8988T (cell line): ENCODE measurements at places on chromosomes 3 and 15.

DNA sequence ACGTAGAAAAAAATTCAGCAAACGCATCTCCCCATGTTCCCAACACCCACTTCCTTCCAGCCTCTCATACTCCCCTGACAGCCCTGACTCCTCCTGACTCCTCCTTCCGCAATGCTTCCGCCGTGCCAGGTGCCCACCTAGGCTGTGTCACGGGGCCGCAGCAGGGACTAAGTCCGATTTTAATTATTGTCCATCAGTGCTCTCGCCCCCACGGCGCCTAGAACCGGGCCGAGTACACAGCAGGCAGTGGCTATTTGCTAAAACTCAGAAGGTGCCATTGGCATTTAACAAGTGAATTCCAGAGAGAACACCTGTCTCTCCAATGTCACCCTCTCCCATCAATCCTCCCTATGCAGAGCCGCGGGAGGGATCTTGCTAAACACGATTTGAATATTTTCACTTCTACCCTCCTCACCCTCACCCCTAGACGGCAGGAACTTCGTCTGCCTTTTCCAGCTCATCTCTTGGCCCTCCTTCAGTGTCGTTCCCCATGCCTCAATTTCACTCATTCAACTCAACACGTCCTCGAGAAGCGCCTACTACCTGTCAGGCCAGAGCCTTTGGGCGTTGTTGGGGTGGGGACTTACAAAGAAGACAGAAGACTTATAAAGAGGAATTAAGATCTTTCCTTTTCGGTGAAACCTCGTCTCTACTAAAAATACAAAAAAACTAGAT, 11.5 kb upstream of the SHF start:
- no peak for DNase-seq

DNA sequence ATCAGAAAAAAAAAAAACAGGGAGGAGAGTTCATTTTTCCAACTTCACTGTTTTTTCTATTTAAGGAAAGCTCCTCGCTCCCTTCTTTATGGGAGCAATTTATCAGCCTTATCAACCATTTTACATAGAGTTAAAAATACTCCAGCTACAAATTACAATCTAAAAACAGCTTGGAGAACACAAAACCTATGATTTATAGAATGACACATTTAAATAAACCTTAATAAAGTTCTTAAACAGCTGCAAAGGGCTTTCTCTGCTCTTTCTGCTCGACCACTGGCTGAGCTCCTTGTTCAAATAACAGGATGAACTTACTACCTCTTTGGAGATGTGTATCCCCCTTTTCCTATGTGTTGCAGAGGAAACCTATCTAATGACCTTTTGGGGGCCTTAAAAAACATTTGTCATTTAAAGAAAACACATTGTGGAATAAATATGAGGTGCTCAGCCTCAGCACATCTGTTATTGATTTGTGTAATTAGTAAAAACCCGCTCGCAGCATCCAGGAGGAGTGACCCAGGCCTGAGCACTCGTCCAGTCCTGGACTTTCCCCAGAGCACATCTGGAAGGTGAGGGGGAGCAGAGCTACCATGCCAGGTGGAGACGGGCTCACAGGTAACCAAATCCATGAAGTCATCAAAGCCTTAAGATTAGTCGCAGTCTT, 231.2 kb downstream of the ATP8B4 start:
- no peak for DNase-seq

DNA sequence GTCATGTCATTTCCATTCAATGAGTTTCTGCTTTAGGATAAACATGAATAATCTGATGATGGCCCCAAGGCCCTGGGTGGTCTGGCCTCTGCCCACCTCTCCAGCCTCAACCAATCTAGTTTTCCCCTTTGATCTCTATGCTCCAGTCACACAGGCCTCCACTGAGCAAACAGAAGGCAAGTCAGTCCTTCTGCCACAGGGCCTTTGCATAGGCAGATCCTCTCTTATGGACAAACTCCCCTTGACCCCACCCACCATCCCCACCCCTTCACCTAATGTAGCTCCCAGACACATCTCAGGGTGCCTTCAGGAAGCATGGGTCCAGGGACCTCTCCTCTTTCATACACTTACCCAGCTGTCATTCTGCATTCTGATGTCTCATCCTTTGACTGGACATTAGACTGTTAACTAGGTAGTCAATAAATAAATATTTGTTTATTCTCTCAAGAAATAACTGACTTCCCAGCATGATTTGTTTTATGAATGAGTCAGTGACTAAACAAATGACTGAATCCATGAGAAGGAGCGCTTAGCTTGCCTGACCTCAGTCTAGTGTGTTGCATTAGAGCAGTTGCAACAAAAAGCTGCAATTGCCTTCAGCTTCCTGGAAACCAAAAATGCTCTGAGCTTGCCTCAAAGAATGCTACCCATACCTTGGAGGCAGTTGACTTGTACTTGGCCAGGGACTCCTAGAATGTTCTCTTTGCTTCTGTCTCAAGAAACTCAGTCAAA, 386.6 kb upstream of the WNT5A start:
- DNase-seq: no peak

GRCh38 chr15:26766262-26766661, 6.6 kb downstream of the GABRB3 start:
- no peak for DNase-seq

GRCh38 chr3:186093271-186093900, 15.5 kb downstream of the ETV5 start:
- no peak for DNase-seq

DNA sequence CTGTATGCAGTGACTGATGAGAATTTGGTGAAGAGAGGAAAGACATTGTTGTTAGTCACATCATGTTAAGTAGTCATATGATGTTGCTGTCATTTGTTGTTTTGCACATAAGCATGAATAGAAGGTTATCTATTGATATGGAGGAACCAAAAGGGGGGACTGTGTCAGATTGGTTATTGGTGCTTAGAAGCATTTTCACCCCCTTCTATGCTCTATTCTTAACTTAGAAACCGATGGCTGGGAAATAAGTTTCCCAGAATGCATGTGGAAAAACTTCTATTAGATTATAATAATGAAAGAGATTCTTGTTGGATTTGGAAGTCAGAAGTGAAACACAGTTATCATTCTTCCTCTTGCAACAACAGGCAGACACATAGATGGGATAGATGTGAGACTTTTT, 33.2 kb upstream of the CADM2 start:
- DNase-seq: no peak

- DNase-seq: no peak
These were observed 1.9 kb upstream of the MEX3B start for GRCh38 chr15:82047453-82048400.

GRCh38 chr3:78732471-78732870, 1035.3 kb downstream of the ROBO1 start:
- DNase-seq: no peak

DNA sequence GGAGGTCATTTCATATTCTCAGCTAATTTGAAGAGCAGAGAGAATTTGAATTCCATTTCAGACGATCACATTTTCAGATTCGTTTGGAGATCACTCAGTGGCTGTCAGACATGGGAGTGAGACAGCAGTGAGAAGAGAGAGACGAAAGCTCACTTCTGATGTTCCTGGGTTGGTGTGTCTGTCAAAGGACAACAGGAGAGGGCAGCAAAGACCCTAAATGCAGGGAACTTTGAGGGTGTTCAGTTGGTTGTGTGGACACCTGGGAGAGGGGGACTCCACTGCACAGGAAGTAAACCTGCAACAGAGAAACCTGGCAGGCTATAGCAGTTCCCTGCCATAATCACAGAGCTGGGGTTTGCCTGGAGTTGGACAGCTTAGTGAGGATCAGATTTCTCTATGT, 675.1 kb downstream of the SQOR start:
- DNase-seq: no peak

DNA sequence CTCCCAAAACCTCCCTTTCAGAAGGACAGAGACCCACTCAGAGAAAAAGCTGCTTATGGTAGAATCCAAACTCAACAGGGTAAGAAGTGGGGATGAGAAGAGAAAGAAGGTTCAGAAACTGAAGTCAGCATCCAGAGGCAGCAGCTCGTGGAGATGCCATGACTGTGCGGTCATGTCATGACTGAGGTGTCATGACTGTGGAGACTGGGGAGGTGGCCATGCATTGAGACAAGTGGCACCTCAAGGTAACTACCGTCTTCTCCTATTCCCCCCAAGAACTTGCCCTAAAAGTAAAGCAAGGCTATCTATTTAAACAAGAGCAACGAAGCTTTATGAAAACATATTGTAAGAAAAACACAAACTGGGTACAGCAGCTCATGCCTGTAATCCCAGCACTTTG, 15.1 kb downstream of the CHRNA3 start:
- no peak for DNase-seq

GRCh38 chr15:62909257-62909656, 133.3 kb upstream of the TPM1 start:
- DNase-seq: no peak

GRCh38 chr3:165440380-165440779, 244.2 kb upstream of the SLITRK3 start:
- DNase-seq: no peak
